ENCODE measurements at places on chromosomes 11 and 22.

DNA sequence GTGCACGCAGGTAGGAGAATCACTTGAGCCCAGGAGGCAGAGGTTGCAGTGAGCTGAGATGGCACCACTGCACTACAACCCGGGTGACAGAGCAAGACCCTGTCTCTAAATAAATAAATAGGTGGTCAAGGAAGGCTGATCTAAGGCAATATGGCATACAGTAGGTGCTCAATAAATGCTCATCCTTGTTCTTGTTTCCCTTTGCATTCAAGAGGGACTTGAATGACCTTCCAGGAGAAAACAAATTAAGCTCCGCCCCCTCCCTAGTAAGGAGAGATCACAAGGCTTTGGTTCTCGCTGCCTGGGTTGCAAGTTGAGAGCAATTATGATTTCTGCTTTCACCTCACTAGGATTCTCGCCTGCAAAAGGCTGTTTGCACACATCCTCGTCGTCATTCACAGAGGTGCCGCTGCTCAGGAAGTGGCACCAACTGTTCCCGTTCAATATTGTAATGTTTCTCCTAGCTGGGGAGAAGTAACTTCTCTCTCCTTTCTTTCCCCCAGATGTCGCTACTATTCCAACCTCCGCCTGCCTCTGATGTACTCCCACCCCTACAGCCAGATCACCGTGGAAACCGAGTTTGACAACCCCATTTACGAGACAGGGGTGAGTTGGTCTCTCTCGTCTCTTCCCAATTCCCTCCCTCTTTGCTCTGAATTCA, 51.8 kb upstream of the ASPHD2 start:
- no peak for DNase-seq

- no peak for DNase-seq
Observed at GRCh38 chr11:28098257-28098656, 9.7 kb downstream of the KIF18A start.

DNA sequence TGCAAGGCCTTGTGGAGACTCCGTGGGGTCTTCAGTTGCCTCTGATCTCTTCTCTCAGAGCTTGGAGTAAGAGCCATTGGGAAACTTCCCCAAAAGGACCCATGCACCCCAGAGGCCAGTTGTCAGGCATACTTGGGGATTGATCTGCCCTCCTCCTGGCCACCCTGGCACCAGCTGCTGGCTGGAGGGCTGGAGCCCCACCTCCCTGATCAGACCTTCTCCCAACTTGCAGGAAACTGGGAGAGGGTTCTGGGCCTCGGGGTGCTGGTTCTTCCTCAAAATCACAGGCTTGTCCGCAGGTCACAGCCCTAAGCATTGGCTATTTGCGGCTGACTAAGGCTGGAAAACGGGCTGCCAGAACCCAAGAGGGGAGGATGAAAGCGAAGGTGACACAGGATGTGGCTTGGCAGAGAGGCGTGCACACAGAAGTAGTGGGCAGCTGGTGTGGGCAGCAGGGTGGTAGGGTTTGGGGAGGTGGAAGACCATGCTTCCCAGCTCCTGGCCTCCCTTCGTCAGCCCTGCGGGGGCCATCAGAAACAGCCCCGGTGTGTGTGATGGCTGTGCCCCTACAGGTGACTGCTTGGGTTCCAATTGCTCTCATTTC, 1.3 kb upstream of the DGKZ start:
- peak; percentile 58 for DNase-seq

GRCh38 chr22:36644333-36644757, 59.2 kb downstream of the CACNG2 start:
- DNase-seq: no peak

- DNase-seq: no peak
Observed at GRCh38 chr11:9756461-9756860, 92.6 kb downstream of the SWAP70 start.

- peak; percentile 92 for DNase-seq
Observed at GRCh38 chr11:406796-407650, 7.8 kb downstream of the SIGIRR start.

- DNase-seq: no peak
Observed at GRCh38 chr11:36029616-36030015, 85.8 kb downstream of the LDLRAD3 start.

GRCh38 chr11:134459246-134460061, 47.4 kb upstream of the B3GAT1 start:
- no peak for DNase-seq

DNA sequence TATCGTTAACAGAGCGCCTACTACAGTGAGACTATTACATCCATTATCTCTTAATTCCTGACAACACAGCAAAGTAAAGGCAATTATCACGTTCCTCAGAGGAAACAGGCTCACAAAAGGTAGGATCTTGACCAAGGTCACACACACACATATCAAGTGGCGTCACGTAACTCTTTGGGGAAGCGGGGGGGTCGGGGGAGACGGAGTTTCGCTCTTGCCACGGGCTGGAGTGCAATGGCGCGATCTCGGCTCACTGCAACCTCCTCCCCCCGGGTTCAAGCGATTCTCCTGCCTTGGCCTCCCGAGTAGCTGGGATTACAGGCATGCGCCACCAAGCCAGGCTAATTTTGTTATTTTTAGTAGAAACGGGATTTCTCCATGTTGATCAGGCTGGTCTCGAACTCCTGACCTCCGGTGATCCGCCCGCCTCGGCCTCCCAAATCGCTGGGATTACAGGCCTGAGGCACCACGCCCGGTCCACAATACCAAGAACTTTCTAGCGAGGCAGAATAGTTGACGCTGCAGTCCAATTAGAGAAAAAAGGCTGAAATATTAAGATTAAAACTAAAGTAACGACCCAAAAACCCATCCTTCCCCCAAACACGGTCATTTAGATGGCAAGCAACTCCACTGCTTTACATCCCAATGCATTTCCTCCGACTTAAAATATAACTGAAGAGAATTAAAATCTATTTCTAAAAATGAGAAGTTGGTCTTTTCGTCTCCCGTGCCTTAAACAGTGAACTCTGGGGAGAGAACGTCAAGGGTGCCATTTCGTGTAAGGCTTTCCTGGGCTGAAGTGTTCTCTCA, 1.2 kb downstream of the DDX17 start:
- peak; percentile 73 for DNase-seq

DNA sequence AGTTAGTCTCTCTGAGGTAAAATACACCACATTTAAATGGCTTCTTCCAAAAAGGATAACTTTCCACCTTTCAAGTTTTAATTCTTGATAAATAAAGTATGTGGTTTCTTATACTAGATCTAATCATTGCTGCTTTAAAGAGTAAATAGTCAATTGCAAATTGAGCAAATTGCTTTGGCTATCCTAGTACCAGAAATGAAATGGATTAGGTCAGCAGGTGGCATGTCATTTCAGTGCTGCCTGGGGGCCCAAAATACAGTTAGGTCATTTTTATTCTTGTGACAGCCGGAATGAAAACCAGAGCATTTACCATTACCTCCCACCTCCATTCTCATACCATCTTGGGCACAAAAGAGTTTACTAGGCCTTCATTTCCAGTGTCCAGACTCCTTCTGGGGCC, 70.2 kb downstream of the PHF21A start:
- DNase-seq: no peak

GRCh38 chr11:112965656-112966055, 4.4 kb downstream of the NCAM1 start:
- DNase-seq: no peak

DNA sequence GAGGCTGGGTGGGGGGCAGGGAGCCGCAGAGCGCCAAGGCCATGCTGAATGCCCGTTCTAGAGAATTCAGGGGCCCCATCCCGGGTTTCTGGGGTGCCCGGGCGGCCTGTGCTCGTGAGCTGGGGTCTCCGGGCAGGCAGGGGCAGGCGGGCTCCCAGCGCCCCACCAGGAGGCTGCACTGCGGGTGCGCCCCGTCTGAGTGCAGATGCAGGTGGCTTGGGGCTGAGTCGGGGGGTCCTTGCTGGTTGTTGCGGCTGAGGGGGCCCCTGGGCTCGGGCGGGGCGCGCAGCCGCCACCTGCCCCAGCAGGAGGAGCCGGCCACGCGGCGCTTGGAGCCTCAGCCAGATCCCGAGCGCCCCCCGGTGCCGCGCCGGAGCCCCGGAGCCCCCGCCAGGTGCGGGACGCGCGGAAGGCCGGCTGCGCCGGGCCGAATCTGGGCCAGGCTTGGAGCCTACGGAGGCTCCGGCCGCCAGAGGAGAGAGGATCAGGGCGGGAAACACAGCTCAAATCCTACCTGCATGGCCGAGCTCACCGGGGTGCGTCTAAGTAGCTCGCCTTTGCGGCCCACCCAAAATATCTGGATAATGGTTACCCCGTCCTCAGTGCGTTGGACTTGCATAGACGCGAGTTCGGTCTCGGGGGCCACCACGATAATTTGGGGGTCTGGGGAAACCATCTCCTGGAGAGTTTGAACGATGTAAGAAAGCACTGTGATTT, 590 bp upstream of the IGF2 start:
- DNase-seq: no peak

DNA sequence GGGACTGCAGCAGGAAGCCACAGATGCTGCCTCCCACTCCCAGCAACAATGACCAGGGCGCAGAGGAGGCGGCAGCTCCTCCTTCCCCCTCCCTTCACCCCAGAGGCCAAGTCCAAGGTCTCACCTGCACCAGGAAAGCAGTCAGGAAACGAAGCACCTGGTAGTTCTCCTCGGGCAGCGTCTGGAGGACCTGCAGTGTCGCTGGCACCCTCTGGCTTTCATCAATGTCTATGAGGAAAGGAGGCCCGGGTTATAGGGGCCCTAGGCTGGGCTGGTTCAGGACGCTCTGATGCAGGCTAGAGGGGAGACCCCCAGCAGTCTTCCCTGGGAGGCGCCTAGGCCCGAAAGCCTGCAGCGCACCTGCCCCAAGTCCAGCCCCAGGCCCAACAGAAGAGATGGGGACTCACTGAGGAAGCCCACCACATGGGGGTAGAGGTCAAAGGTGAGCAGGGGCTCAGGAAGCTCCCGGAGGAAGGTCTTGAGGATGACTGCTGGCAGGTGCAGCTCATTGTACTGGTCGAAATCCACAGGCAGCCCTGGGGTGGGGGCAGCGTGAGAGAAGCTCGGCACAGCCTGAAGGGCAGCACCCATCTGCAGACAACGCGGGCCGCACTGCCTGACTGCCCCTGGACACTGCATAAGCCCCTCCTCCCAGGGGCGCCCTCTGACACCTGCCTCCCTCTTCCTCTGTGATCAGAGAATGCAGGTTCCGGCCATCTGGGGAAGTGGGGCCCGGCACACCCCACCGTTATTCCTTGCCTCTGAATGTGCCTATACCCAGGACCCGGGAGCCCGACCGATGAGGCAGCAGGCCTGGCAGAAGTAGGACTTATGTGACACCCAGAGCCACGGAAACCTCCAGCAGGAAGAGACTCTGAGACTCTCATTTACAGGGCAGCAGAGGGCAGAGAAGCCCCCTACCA, 20.9 kb downstream of the ARHGAP1 start:
- no peak for DNase-seq

DNA sequence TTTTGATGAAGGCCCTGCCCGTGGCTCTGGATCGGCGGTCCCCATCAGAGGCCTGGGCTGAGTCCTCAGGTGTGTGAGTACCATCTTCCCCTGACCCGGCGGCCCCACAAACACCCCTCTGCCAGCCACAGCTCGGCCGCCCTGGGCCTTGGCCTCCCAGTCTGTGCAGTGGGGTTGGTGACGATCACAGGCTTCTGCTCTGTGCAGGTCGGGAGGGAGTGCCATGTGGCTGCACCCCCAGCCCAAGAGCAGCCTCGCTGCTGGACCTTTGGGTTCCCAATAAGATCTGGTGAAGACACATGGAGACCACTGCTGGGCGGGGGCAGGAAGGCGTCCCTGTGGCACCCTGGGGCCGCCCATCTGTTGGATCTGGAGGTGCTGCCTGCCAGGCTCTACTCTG, 47.1 kb upstream of the PPARA start:
- no peak for DNase-seq

GRCh38 chr11:111981270-111981669, 43.9 kb upstream of the DLAT start:
- no peak for DNase-seq
